SHP77 treated with DMSO at 0.1 percent for 48 hours (cell line): ENCODE measurements at places on chromosomes 1 and 21.

GRCh38 chr1:225541383-225541782, 111.5 kb downstream of the ENAH start:
- no peak for DNase-seq

DNA sequence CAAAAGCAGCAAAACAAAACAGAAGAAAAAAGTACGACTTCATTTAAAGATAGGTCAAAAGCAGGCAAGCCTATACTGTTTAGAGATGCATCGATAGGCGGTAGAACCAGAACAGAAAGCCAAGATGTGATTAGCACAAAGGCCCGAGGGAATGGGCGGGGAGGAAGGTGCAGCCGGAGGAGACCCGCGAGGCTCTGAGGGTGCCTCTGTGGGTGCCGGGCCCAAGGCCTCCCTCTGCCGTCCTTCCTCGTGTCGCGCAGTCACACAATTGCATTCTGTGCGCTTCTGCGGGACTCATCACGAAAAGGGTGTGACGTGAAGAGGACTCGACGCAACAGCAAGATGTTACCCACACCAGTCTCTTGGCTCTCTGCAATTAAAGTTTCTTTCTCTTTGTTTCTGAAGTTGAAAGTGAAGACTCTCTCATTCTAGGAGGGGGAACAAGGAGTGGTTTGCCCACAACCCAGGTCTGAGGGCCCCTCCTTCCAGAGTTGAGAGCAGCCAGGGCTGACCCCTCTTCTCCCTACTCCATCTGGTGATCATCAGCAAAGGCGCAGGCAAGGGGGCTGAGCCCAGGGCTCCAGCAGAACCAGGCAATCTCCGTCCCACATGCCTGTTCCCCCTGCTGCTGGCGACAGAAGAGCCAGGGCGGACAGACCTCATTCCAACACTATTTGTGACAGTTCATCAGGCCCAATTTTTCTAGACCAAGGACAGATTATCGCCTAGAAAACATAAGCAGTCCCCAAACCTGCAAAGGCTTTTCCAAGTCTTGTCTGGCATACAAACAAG, 41.0 kb downstream of the NPHP4 start:
- no peak for DNase-seq

DNA sequence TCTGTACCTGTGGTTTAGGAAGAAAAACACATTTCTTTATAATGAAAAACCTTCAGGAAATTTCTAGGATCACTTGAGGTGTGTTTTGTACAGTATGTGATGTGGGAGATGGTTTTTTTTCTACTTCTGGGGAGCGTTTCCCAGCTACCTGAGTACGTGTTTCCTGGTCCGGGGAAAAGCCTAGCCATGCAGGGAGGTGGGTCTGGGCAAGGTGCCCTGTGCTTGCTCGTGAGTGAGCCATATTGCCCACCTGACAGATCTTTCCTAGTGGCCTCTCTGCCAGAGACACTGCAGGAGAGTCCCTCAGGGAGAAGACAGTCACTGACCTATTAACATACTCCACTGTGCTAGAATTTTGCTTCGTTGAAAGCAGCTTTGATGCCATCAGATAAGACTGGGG, 41.3 kb downstream of the TRPM2 start:
- DNase-seq = no peak

- DNase-seq = no peak
Measured at GRCh38 chr1:239126884-239127283, 259.5 kb upstream of the CHRM3 start.

- DNase-seq = no peak
Measured at GRCh38 chr1:62034790-62035189, 159.9 kb upstream of the L1TD1 start.

GRCh38 chr1:186888367-186888766, 59.6 kb downstream of the PLA2G4A start:
- no peak for DNase-seq

- DNase-seq = peak; percentile 81
Measured at GRCh38 chr1:241531195-241532161, 700 bp upstream of the KMO start.
